ENCODE measurements at places on chromosomes 6 and 20. TPM values are rescaled to one million over a fixed set of nuclear protein-coding genes. Genes with fewer than 3 reads are reported as not detected.

SPDEF gene
- not detected for total RNA-seq

PM20D2 gene
- 13.1 TPM for total RNA-seq

FAM209B gene
- 1.7 TPM for total RNA-seq

ACTR5 gene
- 10.6 TPM for total RNA-seq

OPRM1 gene
- total RNA-seq: not detected

PRDM13 gene
- not detected for total RNA-seq

HECA gene
- total RNA-seq: 47.3 TPM

SYCP2 gene
- total RNA-seq: 13.5 TPM

HAO1 gene
- not detected for total RNA-seq

TTK gene
- total RNA-seq: 36.7 TPM

All from activated CD8-positive, alpha-beta memory T cell treated with anti-CD3 and anti-CD28 coated beads, Interleukin-2, amount 10 ng/mL, durations not matched to agents 7 days and 5 days (primary cell).